ENCODE measurements at places on chromosomes 16 and 17. TPM values are rescaled to one million over a fixed set of nuclear protein-coding genes. Genes with fewer than 3 reads are reported as not detected.
A peak's percentile ranks its signal among the peaks of the same experiment; 100 is the strongest.

DNA sequence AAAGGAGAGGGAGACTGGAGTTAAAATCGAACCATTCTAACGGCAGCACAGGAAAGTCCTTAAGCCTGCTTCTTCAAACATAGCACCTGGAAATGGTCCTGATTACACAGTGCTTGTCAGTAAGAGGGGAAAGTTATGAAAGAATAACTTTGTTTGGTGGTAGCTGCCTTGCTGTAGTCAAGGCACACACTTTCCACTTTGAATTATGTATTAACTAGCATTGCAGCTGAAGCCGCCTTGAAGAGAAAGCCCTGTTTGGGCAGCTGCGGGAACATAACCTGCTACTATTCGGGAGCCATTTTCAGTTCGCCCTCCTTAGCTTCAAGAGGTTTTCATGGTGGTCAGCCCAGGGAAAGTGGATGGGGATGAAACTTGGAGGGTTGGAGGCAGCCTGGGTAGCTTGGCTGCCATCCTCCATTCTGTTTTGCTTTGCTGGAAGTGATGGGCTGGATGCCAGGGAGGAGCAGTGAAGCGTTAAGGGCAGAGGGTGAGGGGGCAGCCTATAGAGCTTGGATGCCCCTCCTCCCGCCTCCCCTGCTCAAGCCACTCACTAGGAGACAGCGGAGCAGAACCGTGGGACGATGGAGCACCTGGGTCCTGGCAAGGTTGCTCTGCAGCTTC is 5.3 kb upstream of the HAS3 start:
- no peak for DNase-seq

Gene NPIPA2
- total RNA-seq: 10.1 TPM

DNA sequence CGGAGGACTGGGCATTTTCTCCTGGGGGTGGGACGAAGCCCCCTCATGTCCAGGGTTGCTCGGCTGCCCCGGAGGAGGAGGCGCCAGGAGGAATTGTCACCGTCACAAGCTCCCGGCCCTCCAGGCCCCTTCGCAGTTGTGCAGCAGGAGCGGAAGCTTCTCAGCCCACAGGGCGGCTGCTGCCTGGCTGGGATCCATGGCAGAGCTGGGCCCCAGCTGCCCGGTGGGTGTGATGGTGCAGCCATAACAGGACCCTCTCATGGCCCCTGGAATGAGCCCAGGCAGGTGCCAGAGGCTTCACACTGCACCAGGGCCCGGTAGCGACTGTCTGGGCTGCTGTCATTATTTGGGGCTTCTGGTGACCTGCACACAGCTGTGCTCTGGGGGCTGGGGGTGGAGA is 54.9 kb upstream of the GNG13 start:
- no peak for DNase-seq

Gene SERPINF2
- 0.19 TPM for total RNA-seq

GRCh38 chr17:55580596-55581133 is 69.4 kb upstream of the SMIM36 start:
- no peak for DNase-seq

Gene EVPL
- not detected for total RNA-seq

DNA sequence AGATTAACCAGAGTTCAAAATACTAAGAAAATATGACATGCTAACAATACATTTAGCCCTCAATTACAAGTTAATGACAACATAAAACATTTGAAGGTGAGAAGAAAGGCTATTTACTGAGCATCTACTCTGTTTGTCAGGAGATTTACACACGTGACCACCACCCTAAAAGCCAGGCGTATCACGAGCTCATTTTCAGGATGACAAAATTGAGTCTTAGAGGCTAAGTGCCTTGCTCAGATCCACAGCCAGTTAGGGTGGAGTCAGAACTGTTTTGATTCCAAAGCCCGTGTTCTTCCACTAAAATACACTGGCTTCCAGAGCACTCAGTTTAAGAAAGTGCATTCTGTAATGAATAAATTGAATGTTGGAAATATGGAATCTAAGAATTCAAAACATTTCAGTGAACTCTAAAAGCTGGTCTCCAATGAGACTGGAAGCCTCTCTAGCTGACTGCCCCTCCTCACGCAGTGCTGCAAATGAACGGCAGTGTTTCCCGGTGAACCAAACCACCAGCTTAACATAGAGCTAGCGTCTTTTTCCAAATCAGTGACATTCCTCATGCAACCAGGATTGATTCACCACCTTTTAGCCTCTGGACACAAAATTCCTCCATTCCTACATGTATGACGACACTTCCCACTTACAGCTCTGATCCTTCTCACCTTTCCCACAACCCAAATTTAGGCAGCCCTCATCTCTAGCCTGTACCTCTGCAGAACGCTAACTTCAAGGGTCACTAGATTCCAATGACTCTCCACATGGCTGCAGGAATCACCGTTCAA is 5.9 kb downstream of the ZDHHC7 start:
- no peak for DNase-seq

GRCh38 chr17:66192378-66192687 is 400 bp upstream of the CEP112 start:
- no peak for DNase-seq

GRCh38 chr17:46979147-46979863 is at the start of gene RPRML:
RPRML (minus strand) TSS chr17:46979253; CDS start chr17:46979007, 246 bp downstream.
- DNase-seq: peak; percentile 60

DNA sequence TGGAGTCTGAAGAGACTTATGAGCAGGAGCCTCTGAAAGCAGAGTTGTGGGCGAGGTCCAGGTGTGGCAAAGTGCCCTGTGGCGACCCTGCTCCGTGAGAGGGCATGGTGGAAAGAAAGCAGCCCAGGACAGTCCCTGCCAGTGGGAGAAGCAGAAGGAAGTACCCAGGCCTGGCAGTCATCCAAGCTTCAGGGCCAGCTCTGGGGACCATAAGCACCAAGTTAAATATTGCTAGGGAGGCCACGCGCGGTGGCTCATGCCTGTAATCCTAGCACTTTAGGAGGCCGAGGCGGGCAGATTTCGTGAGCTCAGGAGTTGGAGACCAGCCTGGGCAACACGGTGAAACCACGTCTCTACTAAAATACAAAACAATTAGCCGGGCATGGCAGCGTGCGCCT is 4.9 kb upstream of the ASGR1 start:
- DNase-seq: no peak

Gene SLC12A3
- total RNA-seq: not detected

- DNase-seq: no peak
These were observed 2.7 kb downstream of the MAFG start for GRCh38 chr17:81924557-81925532.

DNA sequence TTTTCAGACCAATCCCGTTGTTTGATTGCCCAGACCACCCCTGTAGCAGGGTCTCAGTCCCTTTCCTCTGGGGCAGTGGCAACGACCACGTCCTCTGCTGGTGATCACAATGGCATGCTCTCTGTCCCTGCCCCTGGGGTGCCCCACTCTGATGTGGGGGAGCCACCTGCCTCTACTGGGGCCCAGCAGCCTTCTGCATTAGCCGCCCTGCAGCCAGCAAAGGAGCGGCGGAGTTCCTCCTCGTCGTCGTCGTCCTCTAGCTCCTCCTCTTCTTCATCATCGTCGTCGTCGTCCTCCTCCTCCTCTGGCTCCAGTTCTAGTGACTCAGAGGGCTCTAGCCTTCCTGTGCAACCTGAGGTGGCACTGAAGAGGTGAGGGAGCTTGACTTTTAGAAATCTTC is 9.2 kb downstream of the ELOB start:
- no peak for DNase-seq

Gene VKORC1
- 70.1 TPM for total RNA-seq

DNA sequence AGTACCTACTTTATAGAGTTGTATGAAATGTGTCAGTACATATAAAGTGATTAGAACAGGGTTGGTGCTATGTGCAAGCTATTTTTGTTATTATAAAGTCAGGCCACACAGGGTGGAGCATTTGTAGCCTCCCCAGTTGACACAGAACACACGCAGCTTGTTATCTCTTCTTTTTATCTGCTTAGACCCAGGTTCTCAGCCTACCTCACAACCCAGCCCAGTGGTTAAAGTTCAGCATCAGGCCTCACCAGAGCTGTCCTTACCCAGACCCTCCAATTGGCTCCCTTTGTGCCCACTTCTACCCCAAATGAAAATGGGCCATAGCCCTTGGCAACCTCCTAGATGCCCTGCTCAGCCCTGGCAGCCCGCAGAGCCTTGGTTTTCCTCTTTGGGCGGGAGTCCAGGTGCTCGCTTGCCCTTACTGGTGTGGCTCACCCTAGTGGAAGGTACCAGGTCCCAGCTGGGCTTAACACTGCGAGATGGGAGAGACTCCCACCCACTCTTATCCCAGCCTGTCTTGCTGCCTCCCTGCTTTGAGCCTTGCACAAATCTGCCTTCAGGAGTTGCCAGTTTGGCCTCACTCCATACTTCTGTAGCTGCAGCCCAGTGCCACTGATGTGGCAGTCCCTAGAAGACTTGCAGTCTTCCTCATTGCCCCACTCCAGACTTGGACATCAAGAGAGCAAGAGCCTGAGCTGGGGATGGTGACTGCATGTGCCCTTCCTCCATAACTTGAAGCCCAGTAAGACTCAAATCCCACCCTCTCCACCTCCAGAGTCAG is 1.1 kb upstream of the PIGS start:
- DNase-seq: no peak

DNA sequence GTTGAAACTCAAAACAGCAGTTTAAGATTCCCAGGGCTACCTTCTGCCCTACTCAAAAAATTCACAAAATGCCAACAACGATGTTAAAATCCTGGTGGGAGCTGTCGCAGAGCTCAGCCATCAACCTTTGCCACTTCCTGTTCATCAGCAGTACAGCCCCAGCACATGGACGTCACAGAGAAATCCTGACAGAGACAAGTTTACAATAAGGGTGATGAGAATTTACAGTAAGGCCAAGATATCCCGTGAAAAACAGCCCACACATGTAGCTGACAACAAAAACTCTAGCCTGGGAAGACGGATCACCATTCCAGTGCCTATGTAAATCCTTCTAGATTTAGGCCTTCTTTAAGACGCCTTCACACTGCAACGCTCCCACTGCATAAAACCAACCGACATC is 18.8 kb downstream of the USP22 start:
- no peak for DNase-seq

DNA sequence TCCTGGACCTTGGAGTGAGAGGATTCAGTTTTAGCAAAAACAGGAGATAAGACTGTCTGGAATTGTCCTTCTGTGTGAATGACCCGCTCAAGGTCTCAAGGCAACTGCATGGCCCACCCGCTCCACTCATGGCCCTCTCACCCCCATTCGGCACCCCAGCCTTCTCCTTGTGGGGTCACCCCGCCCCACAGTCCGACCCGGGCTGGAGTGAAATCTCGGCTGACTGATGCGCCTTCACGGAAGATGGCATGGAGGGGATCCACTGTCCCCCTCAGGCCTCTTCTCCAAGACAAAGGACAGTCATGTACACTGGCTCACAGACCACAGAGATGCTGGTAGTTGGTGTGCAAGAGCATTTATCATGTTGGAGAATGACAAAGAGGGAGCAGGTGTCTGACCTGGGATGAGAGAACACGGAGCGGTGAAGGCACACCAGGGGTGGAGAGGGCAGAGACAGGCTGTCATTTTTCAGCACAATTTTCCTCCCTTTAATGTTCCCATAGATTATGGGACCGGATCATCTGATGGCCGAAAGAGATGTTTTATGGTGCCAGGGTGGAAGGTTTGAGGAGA is 391.9 kb upstream of the TNRC6C start:
- DNase-seq: no peak

GRCh38 chr16:76303637-76304314 is 26.6 kb downstream of the CNTNAP4 start:
- DNase-seq: no peak

- peak; percentile 57 for DNase-seq
These were observed 41.7 kb downstream of the SRL start for GRCh38 chr16:4200000-4200780.

Gene LITAFD
- not detected for total RNA-seq

- no peak for DNase-seq
These were observed 81.5 kb upstream of the TRAP1 start for GRCh38 chr16:3798838-3799237.

GRCh38 chr17:81264640-81265039 is 25.5 kb downstream of the NDUFAF8 start:
- DNase-seq: no peak

- DNase-seq: no peak
These were observed 114.0 kb downstream of the CMIP start for GRCh38 chr16:81558444-81559175.

GRCh38 chr17:77637818-77638575 is 320.5 kb upstream of the TNRC6C start:
- DNase-seq: peak; percentile 36

GRCh38 chr16:19085679-19086200 is 18.3 kb downstream of the COQ7 start:
- DNase-seq: no peak

Gene LDHD
- not detected for total RNA-seq
